ENCODE measurements at places on chromosomes 4 and X. TPM values are rescaled to one million over a fixed set of nuclear protein-coding genes. Genes with fewer than 3 reads are reported as not detected.

Gene AKAP4
- not detected for total RNA-seq

Gene RENBP
- total RNA-seq = 15.5 TPM

- DNase-seq = no peak
- no peak overlapping the region for H3K4me3 ChIP-seq
Measured at GRCh38 chr4:126213996-126214395, 899.2 kb downstream of the FAT4 start.

DNA sequence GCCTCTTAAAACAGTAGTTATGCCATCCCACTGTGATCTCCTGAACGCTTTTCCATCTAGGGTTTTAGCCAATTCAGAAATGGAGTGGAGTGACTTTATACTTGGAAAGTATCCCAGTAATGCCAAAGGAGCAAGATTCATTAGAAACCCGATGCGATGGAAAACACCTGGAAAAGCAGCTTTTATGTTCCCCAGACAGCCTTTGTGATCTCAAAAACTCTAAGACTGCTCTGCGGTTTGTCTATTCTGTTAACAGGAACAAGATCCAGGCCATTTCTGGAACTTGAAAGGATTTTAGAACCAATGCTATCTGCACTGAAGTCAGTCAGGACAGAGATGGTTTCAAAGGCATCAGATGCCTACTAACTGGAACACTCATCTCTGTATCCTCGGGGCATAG lies 145.1 kb downstream of the APBB2 start:
- no peaks in the 10 kb centered on the region for H3K27me3 ChIP-seq
- H3K36me3 ChIP-seq = no peaks in the 10 kb centered on the region
- peak overlapping the region; percentile 12 for H3K4me3 ChIP-seq
- peaks cover 34% of the 10 kb centered on the region for H3K4me1 ChIP-seq
- DNase-seq = no peak

- H3K4me1 ChIP-seq = no peaks in the 10 kb centered on the region
- H3K4me3 ChIP-seq = no peak overlapping the region
- H3K27me3 ChIP-seq = no peaks in the 10 kb centered on the region
Measured at GRCh38 chrX:3521396-3521795, 174.9 kb upstream of the MXRA5 start.

GRCh38 chr4:104494822-104495559 lies at the start of gene CXXC4:
TSS of gene CXXC4 (minus strand) at chr4:104494894. CDS start at chr4:104491802, 3,092 bp downstream.
- no peaks in the 10 kb centered on the region for H3K4me1 ChIP-seq
- peak; percentile 74 for DNase-seq
- H3K27me3 ChIP-seq = no peaks in the 10 kb centered on the region
- no peaks in the 10 kb centered on the region for H3K36me3 ChIP-seq

Measured in ascending aorta (tissue), 2 donors.